ENCODE measurements at places on chromosomes 2 and 18.

- no peak for DNase-seq
These were observed 188.9 kb upstream of the FAM98A start for GRCh38 chr2:33788044-33788443.

- DNase-seq = no peak
These were observed 1374.3 kb upstream of the DDX18 start for GRCh38 chr2:116440104-116440653.

DNA sequence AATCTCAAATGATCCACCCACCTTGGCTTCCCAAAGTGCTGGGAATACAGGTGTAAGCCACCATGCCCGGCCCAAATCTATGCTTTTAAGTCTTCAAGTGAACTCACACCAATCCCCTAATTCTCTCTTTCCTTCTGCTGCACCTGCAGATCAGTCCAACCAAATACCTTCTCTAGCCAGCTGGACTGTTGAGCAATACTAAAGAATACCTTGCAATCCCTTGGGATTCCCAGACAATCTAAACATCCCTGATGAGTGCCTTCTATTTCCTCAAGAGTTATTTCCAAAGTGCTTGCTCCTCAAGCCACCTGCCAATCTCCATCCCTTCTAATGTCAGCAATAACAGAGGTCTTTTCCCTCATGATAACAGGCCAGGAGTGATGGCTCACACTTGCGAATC is 48.6 kb downstream of the SF3B1 start:
- no peak for DNase-seq

DNA sequence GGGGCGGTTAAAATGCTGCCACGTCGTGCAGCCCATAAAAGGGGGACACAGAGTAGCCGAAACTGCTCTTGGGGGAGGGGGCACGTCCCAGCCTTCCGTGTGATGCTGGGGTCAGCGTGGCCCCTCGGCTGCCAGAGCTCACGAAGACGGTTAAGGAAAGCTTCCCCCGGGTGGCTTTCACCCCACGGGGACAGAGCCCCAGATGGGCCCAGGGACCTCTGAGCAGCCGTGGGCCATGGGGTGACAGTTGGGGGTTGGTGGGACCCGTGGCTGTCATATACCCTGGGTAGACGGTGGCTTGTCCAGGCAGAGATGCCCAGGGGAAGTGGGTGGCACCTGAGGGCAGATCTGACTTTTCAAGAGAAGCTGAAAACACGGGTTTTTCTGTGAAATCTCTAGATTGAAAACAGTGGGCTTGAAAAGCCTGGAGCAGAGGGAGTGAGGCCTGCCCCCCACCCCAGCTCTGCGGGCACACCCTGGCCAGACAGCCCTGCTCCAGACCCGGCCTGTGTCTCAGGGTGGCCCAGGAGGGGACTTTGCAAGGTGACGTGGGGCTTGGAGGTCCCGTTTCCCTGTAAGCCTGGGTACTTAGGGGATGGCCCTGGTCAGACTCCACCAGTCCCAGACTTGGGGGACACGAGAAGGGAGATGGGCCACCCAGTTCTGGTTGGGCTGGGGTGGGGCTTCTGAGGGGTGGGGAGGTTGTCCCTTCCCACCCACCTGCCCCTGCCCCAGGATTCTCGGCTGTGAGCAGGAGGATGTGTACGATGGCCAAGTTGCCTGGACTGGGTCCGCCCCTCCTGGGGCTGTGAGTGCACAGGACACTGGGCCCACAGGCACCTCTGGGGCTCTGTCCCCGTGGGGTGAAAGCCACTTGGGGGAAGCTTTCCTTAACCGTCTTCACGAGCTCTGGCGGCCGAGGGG is 652 bp downstream of the NEU4 start:
- no peak for DNase-seq

GRCh38 chr2:17719562-17720371 is 33.8 kb downstream of the SMC6 start:
- DNase-seq = peak; percentile 1

DNA sequence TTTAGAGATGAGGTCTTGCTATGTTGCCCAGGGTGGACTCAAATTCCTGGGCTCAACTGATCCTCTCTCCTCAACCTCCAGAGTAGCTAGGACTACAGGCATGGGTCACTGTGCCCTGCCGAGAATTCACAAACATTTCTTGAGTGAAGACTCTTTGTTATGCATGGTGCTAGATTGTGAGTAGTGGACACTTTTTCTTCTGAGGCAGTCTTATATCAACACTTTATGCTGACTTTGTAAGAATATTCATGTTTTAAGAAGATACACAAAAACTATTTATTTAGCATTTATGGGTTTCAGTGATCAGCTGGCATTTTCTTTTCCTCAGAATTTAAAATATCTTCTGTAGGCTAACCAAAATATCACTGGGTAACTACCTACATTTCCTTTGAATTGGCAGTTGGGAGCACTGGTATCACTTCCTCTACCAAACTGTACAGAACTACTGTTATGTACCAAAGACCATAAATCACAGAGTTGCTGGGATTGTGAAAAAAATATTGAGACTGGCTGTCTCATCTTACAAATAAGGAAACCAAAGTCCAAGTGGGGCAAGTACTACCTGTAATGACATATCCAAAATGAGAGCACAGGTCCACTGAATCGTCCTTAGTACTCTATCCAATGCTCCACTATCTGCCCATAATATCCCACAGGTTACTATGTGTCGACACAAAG is 34.0 kb downstream of the DOCK10 start:
- DNase-seq = no peak

DNA sequence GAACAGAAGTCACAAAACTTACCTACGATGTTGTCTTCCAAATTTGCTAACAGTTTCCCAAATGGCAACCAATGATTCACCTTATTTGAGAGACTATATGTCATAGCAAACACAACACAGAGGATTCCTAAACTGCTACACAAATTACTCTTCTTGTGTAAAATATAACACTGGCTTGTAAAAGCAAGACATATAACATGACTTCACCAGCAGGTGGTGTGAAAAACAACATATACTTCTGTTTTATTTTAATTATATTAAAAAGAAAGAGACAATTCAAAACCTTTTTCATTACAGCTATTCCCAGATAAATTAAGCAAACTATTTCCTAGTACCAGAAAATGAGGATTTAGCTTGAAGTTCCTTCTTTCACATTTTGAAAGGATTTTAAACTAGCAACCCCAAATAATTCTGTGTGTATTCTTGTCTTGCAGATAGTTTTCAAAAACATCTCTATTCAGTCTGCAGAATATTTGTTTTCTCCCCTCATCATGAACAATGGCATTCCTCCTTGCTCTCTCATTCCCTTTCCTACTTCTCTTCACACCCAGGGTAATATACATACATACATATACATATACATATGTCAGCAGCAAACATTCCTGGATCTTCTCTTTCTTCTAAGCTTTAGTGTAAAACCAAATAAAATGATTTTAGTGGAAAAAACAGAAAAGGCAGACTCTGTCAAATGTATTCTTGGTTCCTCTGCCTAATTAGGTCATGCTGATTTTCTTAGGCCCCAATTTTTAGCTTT is 62.1 kb downstream of the SCN3A start:
- DNase-seq = no peak

Data from memory B cell (primary cell).